ENCODE measurements at places on chromosomes 12 and 14.

DNA sequence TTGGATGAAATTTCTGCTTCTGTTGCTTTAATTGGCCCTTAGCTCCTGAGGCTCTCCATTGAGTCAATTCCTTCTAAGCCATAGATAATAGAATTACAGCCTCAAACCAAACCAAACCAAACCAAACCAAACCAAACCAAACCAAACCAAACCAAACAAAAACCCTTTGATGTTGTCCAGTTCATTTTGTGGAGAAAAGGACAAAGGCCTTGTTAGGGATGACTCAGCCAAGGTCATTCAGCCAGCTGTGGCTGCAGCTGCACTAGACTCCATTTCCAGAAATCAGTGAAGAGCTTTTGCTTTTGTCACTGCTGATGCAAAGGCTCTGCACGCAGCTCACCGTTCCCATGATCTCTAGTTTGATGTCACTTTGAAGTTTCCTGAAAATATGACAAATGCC is 82.2 kb upstream of the RMST start:
- no peak for DNase-seq

GRCh38 chr12:104724992-104725585 is 233.0 kb downstream of the SLC41A2 start:
- no peak for DNase-seq

GRCh38 chr12:71581206-71581605 is 82.4 kb downstream of the ZFC3H1 start:
- DNase-seq: no peak

- DNase-seq: no peak
Observed at GRCh38 chr12:39043424-39043822, 138.0 kb upstream of the CPNE8 start.

- DNase-seq: no peak
Observed at GRCh38 chr12:79858518-79858917, 76.4 kb downstream of the PPP1R12A start.

DNA sequence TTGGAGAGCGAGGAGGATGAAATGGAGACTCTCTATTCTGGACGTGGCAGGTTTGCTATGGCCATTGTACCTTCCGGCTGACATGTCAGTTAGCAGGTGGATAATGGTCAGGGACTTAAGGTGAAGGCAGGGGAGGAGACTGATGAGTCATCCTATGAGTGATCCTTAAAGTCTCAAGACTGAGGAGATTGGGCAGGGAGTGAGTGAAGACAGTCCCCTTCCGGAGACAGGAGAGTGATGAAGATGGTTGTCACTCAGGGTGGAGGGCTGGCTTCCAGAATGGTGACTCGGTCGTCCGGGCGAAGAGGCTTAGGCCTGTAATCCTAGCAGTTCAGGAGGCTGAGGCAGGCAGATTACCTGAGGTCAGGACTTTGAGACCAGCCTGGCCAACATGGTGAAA is 49.8 kb upstream of the CCDC63 start:
- DNase-seq: no peak

GRCh38 chr12:55008944-55009585 is 10.7 kb upstream of the NEUROD4 start:
- DNase-seq: no peak

DNA sequence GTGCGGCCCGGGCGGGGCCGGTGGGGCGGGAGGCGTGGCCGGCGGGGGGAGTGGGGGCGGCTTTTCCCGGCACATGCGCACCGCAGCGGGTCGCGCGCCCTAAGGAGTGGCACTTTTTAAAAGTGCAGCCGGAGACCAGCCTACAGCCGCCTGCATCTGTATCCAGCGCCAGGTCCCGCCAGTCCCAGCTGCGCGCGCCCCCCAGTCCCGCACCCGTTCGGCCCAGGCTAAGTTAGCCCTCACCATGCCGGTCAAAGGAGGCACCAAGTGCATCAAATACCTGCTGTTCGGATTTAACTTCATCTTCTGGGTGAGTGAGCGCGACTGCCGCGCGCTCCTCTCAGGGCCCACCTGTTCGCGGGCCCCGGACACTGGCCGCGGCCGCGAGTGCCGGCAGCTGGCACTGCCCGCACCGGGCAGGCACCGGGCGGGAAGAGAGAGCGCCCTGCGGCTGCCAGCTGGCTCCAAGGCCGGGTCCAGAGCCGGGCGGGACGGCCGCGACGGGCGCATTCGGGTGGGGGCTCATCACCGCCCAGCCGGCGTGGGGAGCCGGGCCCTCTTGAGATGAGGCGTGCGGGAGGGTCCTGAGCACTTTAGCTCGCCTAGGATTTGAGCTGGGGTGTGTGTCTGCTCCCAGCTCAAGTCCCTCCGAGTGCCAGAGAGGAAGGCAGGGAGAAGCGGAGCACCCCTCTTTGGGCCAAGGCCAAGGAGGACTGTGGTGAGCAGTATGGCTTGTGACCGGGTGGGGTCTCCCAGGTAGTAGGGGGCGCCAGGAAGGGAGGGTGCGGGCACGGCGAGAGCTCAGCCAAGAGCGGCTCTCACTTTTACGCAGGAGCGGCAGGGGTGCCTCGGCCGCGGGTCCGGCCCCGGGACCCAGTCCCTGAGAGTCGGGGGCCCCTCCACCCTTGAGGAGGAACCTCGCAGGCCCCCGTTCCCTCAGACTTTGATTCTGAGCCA is at the start of gene CD9:
TSS of gene CD9 (plus strand) at position 145 of the 957 bp plus-strand sequence. CDS start at position 245, 100 bp downstream.
- no peak for DNase-seq

DNA sequence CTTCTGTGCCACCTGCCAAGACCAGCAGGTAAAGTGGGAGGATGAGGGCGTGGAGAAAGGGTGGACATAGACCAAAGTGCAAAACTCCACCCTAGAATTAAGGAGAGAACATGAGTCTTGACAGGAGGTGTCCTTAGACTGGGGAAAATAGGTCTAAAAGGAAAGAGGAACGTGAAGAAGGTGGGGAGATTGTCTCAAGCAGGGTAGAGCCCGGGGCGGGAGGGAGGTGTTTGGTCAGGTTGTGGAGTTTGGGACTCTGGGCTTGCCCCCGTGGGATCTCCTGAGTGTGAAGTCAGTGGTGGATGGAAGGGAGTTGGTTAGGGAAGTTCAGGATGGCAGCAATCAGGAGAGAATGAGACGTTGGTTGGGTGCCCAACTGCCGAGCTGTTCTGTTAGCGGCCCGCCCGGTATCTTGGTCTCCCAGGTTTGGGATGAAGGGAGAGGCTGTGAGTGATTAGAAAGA is 386 bp downstream of the DGKA start:
- DNase-seq: no peak

GRCh38 chr12:40232602-40233001 is 7.8 kb downstream of the LRRK2 start:
- no peak for DNase-seq

DNA sequence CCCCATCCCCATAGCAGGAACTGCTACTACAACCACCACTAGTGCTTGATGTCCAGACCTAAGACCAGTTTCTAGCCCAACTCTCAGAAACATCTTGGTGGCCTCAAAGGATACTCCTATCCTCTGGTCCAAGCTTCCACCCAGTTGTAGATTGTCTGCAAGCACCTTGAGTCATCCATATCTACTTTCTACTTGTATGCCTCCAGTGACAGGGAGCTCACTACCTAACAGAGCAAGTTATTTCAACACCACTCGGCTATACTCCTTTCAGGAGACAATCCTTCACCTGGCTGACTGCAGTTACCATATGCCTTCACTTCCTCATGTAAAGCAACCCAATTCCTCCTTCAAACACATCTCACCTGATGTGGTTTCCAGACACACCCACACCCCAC is 49.5 kb downstream of the KDM2B start:
- no peak for DNase-seq

- no peak for DNase-seq
Observed at GRCh38 chr12:108268397-108268796, 70.7 kb downstream of the CMKLR1 start.

DNA sequence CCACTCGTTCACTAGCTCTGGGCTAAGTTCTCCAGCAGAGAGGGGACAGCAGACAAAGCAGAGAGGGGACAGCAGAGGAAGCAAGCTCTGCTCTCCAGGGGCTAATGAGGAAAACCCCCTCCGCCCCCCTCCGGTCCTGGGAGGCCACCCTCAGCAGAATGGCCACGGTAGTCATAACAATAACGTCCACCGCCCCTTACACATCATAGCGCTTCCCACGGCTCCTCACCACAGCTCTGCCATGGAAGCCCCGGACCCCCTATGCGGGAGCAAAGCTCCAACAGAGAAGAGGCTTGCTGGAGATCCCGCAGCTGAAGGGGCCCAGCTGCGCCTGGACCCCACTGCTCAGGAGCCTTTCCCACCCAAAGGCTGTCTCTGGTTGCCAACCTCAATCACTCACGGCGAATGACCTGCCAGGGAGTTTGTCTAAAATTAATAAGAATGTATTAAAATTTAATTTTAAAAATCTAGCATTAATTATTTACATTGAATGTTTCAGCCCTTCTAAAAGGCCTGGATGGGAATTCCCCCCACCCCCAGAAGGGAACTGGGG is 17.4 kb downstream of the BEGAIN start:
- no peak for DNase-seq

GRCh38 chr12:7758766-7759140 is 6.3 kb upstream of the NANOGNB start:
- no peak for DNase-seq

GRCh38 chr12:103810111-103810510 is 30.9 kb downstream of the NT5DC3 start:
- DNase-seq: no peak

DNA sequence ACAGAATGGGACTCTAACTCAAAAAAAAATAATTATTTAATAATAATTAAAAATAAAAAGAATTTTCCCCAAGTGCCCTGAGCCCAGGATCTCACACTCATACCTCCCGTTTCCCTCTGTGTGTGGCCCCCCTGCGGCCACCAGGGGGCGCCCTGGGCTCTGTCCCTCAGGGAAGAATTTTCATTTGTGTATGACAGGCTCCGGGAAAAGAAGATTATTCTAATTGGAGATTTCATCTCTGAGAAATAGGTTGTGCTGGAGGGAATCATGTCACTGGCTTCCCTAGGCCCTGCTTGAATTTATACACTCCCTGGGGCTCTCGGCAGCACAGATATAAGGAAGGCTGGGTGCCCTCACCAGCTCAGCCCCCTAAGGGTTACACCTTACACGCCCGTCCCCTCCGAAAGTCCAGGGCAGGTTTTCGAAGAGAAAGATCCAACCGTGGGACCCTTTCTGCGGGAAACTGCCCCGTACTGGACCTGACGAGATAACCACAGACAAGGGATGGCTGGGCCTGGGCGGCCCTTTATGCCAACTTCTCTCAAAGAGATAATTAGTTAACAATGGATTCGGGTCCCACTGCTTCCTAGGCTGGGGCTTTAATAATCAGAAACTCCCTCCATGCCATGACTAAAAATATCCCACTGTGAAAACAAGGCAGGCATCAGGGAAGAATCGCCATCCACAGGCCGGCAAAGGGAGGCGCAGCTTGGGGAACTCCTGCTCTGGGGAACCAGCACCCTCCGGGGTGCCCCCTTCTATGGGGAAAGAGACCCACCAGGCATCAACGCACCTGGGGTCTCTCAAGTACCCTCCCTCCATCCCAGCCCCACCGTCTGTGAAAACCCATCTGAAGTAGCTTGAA is 80.7 kb downstream of the KDM2B start:
- peak; percentile 49 for DNase-seq

DNA sequence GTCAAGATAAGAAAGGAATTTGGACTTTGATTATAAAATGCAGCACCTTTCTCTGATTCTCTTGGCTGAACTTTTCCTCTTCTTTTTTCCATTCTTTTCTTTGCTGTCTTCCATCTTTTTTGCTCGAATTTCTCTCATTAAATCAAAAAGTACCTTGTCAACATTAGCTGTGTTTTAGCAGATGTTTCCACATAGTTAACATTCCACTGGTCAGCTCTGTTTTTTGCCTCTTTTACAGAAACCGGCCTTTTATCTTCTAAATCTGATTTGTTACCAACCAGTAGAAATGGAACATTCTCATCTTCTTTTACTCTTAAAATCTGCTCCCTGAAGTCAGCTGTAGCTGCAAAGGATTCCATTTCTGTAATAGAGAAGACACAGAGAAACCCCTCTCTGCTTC is 71.1 kb upstream of the SYT1 start:
- no peak for DNase-seq

GRCh38 chr12:47328831-47329545 is 249.2 kb upstream of the AMIGO2 start:
- no peak for DNase-seq

DNA sequence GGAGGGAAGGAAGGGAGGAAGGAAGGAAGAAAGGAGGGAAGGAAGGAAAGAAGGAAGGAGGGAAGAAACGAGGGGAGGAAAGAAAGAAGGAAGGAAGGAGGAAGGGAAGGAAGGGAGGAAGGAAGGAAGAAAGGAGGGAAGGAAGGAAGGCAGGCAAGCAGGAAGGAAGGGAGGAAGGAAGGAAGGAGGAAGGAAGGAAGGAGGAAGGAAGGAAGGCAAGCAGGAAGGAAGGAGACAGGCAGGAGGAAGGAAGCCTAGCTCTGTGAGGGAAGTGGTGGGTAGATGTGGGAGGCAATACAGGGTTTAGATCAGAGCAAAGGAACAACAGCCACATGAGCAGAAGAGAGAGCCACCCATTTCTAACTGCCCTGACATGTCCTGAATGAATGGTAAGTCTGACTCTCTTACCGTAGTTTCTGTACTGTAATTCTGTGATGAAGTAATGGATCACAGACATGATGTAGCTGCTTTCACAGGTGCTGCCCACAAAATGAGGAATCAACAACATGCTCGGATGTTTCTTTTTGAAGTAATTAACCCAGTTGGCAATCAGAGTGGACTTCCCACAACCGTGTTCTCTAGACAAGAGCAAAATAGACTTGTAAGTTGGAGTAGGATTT is 24.4 kb upstream of the HSP90B1 start:
- no peak for DNase-seq

DNA sequence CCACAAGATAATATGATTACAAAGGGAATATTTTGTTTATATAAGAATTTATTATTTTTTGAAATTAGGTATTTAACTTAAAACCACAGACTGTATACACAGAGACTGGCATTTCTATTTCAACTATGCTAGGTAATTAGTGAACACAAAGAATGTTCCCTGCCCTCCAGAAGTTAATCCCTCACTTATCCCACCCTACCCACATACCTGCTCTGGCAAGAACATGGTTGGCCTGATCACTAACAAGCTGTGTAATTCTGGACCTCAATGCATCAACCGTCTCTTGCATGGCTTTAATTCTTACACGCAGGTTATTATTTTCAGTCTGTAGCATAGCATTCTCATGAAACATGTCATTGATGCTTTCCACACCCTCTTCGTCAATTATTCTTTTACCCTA is 85.9 kb downstream of the KIF21A start:
- no peak for DNase-seq
